HepG2 (cell line): ENCODE measurements at places on chromosomes 2 and 18. TPM values are rescaled to one million over a fixed set of nuclear protein-coding genes. Genes with fewer than 3 reads are reported as not detected.

The C1GALT1C1L gene
- 0.91 and 1.3 TPM in 2 replicates for total RNA-seq

The EVX2 gene
- total RNA-seq, result not detected in 2 replicates

The TLX2 gene
- 0.20 TPM in 1 of 2 replicates, not detected in the other for total RNA-seq

- H3K27me3 ChIP-seq, result no peaks in the 10 kb centered on the region
- no peaks in the 10 kb centered on the region for H3K4me1 ChIP-seq
- no peak overlapping the region for H3K27ac ChIP-seq
- no peak for DNase-seq
These were observed 248.1 kb downstream of the ASXL3 start for GRCh38 chr18:33826151-33826550.

DNA sequence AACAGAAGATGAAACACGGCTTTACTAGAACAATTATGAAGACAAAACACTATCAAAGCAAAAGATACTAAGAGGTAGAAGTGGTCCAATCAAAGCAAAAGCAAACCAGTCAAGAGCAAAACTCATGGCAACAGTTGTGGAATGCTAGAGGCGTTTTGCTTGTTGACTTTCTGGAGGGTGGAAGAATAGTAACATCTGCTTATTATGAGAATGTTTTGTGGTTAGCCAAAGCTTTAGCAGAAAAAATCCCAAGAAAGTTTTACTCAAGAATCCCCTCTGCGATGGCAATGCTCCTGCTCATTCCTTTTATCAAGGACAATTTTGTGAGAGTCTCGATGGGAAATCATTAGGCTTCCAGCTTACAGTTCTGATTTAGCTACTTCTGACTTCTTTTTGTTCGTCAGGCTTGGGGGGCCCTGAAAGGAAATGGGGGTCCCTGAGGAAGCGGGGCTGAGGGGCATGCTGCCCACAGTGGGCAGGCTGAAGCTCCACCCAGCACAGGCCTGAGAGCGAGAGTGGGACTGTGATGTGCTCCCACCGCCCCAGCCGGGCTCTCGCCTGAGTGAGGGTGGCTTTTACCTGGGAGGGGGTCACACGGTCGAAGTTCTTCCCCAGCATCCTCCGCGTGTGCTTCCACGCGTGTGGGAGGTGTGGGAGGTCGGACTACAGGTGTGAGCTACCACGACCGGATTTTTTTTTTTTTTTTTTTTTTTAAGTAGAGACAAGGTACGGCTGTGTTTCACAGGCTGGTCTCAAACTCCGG is 49.0 kb upstream of the MC4R start:
- no peak for DNase-seq
- no peaks in the 10 kb centered on the region for H3K27me3 ChIP-seq
- no peaks in the 10 kb centered on the region for H3K36me3 ChIP-seq
- H3K27ac ChIP-seq, result no peak overlapping the region
- no peak overlapping the region for H3K4me3 ChIP-seq

GRCh38 chr2:170180031-170180566 is 2.2 kb downstream of the MYO3B start:
- no peak overlapping the region for H3K4me3 ChIP-seq
- H3K27me3 ChIP-seq, result no peaks in the 10 kb centered on the region
- no peak overlapping the region for H3K27ac ChIP-seq
- no peaks in the 10 kb centered on the region for H3K4me1 ChIP-seq
- DNase-seq, result no peak

DNA sequence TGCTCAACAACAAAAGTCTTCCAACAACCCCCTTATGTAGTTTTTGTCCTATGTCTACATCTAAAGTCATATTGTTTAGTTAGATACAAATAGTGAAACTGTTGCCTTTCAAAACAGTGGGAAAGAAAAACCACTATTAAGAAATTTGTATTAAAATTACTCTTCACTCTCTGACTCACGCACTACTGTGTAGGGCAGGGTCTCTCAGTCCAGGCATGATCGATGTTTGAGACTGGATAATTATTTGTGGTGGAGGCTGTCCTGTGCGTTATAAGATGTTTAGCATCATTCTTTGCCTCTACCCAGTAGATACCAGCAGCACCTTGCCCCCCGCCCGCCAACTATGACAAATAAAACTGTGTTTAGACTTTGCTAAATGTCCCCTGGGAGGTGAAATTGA is 369.4 kb upstream of the ZEB2 start:
- H3K4me3 ChIP-seq, result no peak overlapping the region
- H3K4me1 ChIP-seq, result no peaks in the 10 kb centered on the region
- H3K27me3 ChIP-seq, result no peaks in the 10 kb centered on the region
- H3K27ac ChIP-seq, result no peak overlapping the region
- no peaks in the 10 kb centered on the region for H3K36me3 ChIP-seq
- no peak for DNase-seq

GRCh38 chr2:233228376-233228775 is 23.1 kb upstream of the ATG16L1 start:
- no peak for DNase-seq
- H3K27ac ChIP-seq, result no peak overlapping the region
- H3K4me1 ChIP-seq, result peaks cover 11% of the 10 kb centered on the region
- no peak overlapping the region for H3K4me3 ChIP-seq

DNA sequence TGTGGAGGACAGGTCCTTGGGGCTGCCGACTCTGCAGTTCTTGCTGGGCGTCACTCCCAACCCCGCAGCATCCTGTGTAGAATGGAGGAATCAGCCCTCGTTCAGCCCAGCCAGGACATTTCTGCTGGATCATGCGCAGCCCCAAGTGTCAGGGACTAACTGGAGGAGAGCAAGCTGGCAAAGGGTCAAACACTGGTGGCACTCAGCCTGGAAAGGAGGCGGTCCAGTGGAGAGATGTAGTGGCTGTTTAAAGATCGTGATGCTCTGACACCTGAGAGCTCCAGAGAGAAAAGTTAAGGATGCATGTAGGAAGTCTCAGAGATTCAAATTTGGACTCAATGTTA is 63.6 kb upstream of the SH3RF3 start:
- peak overlapping the region; percentile 8 for H3K27ac ChIP-seq
- no peaks in the 10 kb centered on the region for H3K27me3 ChIP-seq
- H3K36me3 ChIP-seq, result no peaks in the 10 kb centered on the region
- no peak overlapping the region for H3K4me3 ChIP-seq

DNA sequence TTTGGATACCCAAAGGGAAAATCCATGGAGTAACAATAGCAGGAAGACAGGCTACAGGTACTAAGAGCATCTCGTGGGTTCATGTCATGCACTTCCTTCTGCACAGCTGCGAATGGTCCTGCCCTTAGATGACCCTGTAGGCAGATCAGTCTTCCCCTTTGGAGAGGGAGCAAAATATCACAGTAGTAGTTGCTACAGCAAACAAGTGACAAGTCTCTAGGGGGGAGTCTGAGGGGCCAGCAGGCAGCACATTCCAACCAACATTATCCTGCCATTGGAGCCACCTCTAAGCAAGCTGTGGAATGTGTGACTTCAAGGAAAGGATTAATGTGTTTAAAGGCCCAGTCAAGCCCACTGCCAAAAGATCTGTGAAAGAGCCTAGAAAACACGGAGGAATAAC is 273.2 kb upstream of the PARD3B start:
- H3K36me3 ChIP-seq, result no peaks in the 10 kb centered on the region
- H3K4me1 ChIP-seq, result no peaks in the 10 kb centered on the region
- DNase-seq, result no peak
- no peaks in the 10 kb centered on the region for H3K27me3 ChIP-seq

- H3K27ac ChIP-seq, result peak overlapping the region; percentile 74
- peak; percentile 97 for DNase-seq
- peaks cover 78% of the 10 kb centered on the region for H3K4me1 ChIP-seq
- H3K27me3 ChIP-seq, result peaks cover 12% of the 10 kb centered on the region
These were observed 38.0 kb upstream of the SNED1 start for GRCh38 chr2:240960309-240960970.
